ENCODE measurements at places on chromosomes 13 and 19.

GRCh38 chr19:33805313-33805712 is 8.6 kb downstream of the KCTD15 start:
- DNase-seq: no peak

- DNase-seq: no peak
These were observed at the start of gene DACH1 for GRCh38 chr13:71867131-71867814. TSS of gene DACH1 (minus strand) at chr13:71867204.

GRCh38 chr13:70541451-70541850 is 433.2 kb upstream of the KLHL1 start:
- no peak for DNase-seq

GRCh38 chr19:14052470-14052869 is 9.4 kb downstream of the PALM3 start:
- no peak for DNase-seq

DNA sequence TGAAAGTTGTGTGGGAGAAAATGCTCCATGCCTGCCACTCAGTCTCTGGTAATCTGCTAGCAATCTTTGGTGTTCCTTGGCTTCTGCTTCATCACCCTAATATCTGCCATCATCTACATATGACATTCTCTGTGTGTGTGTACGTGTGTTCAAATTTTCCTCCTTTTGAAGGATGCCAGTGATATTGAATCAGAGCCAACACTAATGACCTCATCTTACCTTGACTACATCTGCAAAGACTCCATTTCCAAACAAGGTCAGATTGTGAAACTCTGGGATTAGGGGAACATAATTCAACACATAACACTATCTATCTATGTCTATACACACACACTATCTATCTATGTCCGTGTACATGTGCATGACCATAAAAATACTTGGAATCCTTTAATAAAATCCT is 81.4 kb upstream of the IRS2 start:
- DNase-seq: no peak

- DNase-seq: no peak
These were observed 106.4 kb upstream of the UBL3 start for GRCh38 chr13:29956853-29957252.

GRCh38 chr19:14525729-14526128 is 3.7 kb upstream of the TECR start:
- no peak for DNase-seq

DNA sequence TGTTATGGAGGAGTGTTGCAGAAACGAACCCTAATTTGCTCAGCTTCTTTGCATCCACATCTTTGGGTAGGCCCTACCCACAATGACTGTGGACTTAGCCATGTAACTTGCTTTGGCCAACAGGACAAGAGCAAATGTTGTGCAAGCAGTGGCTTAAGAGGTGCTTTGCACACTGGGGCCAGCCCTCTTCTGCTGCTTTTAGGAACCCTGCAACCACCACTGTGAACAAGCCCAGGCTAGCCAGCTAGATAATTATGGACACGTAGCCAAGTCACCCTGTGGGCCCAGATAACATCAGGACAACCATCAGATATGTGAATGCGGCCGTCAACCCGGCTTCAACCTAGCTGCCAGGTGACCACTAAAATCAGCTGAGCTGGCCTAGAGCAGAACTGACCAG is 17.1 kb downstream of the C19orf47 start:
- DNase-seq: no peak

- peak; percentile 39 for DNase-seq
These were observed 79.2 kb downstream of the UBL3 start for GRCh38 chr13:29771247-29771646.

Data from CD8-positive, alpha-beta memory T cell (primary cell).